CD4-positive, alpha-beta T cell treated with Interleukin-15 for 4 hours (primary cell): ENCODE measurements at places on chromosomes 12 and 14.

DNA sequence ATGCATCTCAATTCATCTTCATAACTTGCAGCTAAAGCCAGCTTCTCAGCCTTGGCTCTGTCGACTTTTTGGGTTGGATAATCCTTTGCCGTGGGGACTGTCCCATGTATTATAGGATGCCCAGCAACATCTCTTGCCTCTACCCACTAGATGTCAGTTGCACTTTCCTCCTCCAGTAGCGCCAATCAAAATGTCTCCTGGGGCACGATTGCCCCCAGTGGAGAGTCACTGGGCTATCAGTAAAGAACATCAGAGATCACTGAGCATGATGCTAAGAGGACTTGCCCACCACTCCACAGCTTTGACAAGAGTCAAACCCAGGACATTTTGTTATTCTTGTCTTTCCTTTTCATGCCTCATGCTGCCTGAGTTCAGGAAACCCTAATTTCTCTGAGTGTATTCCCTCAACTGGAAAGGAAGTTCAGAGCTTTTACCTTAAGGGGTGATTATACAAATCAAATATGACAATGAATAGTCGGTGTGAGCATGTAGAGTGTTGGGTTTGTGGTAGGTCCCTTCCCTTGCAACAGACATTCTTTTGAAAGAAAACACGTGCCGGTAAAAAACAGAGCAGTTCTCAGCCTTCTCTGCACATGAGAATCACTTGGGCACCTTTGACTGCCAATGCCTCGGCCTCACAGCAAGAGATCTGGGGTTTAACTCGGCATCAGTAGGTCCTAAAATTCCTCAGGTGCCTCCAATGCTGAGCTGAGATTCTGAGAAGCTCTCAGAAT lies 980.6 kb downstream of the VRK1 start:
- no peak for DNase-seq

DNA sequence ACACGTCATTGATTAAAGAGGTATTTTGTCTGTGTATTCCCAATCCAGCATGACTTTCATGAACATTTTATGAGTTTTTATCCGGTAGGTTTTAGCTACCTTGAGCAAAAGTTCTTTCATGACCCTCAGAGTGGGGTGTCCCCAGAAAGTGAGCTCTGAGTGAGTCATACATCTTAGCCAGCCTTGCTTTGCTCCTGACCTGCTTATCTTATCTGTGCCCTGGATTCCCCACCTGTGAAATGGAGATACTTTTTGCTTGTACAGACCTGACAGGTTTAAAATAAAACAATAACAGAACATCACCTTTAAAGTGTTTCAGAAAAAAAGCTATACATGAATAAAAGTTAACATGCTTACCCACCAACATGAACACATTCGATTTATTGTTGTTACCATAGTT lies 202.8 kb upstream of the SOX5 start:
- DNase-seq, result no peak

- no peak for DNase-seq
Observed at GRCh38 chr12:97397008-97397407, 65.6 kb upstream of the RMST start.

DNA sequence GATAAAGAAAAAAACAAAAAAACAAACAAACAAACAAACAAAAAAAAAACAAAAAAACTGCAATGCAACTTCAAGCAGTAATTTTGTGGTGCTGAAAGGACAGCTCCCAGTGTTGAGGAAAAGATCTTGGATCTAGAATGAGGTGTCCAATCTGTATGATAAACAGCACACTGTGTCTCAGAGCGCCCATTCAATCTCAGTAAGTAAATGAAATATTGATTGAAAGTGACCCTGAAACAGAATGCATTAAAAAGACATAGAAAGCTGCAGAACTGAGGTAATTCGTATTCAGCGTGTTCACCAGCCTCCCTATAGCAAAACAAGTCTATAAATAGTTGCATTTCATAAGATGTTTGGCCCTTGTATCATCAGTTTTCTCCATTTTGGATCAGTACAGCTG lies 153.0 kb downstream of the NOVA1 start:
- DNase-seq, result no peak

GRCh38 chr12:20704860-20705259 lies 9.7 kb downstream of the SLCO1C1 start:
- DNase-seq, result no peak

DNA sequence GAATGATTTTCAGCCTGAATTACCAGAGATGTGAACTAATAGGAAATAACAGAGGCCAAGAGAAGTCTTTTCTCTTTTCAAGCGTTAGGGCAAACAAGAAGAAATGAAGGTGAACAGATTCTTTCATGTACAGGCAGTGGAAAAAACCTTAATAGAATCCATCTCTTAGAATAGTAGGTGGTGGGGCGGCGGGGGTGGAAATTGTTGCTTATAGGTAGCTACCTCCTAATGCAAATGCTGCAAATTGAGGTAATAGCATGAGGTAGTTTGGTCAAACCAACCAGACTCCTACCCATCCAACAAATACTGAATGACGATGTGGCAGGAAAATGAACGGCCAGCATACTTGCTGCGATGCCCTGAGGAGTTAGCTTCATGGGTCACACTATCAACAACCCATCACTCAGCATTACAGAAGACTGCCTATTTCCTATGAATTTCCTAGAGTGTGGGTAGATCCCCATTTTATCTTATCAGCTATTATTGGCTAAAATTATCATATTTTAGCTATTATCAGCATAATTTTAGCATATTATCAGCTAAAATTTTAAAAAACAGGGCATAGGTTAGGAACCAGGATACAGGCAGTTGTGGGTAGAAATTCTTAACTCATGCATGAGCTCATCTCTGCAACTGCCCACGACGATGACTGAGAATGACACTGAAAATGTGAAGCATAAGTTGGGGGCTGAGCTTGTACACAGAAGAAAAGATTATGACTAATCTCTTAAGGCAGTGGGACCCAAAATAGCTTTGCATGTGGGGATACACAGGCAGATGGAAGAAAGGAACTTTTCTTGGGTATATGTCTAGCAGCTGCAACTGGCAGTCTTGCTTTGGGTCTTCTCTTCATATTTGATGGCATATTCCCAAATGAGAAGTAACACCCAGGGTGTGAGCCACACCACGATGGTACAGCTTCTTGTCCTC lies 68.7 kb downstream of the NIN start:
- no peak for DNase-seq

- DNase-seq, result no peak
Observed at GRCh38 chr12:176321-177181, 37.4 kb downstream of the SLC6A12 start.

DNA sequence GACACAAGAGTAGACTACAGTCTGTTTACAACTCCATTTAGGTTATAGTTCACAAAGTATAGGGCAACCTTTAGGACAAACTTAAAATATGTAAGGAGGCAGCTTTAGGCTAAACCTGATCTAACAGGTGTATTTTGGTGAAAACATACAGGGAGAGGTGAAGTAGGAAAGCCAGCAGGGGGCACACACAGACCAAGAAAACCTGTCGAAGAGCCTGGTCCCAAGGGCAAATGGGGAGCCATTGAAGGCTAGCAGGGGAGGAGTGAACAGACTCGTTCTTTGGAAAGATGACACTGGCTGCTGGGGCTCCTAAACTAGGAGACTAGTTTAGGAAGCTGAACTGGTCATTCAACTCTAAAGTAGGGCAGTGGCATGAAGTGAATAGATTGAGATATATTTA lies 138.8 kb upstream of the WSCD2 start:
- peak; percentile 31 for DNase-seq

- DNase-seq, result peak; percentile 56
Observed at GRCh38 chr12:7806863-7807487, 17.8 kb downstream of the NANOG start.

- no peak for DNase-seq
Observed at GRCh38 chr14:48373981-48374380, 698.6 kb upstream of the MDGA2 start.

DNA sequence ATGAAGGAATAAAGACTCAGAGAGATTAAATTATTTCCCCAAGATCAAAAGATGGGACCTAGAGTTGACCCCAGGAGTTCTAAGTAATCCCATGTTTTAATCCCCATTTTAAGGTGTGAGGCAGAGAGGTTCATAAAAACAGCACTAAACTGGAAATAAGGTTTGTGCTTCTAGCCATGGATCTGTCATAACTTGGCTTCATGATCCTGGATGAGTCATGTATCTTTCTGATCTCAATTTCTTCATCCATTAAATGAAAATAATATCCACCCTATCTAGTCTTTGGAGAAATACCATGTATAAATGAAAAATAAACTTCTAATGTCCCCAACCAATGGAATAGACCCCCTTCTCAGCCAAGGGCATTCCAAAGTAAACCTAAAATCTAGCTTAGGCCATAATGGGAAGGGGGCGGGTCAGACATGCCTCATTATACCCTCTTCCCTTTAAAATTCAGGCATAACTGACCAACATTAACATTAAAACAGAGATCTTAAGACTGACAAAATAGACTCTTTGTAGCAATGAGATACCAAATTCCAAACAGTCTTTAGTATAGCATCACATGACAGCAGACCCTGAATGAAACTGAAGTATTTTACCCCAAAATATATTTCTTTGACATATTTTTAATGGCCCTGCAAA lies 47.8 kb downstream of the SLC41A2 start:
- DNase-seq, result no peak

- no peak for DNase-seq
Observed at GRCh38 chr14:40312296-40312695, 880.1 kb upstream of the FBXO33 start.

- no peak for DNase-seq
Observed at GRCh38 chr14:64778104-64778754, 74.0 kb downstream of the PLEKHG3 start.

DNA sequence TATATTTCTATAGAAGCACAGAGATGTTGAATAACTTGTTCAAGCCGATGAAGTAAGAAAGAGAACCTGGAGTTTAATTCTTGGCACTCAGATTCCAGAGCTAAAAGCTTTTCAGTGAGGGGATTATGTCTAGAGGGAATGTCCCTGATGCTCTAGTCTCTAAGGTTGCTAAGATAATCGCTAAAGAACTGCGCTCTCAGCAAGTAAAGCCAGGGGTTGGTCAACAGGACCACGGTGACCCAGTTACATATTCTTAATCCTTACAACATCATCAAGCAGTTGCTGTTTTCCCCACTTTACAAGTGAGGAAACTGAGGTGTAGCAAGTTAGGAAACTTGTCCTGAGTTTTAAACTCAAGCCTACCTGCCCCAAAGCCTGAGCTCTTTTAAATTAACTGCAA lies 110.8 kb downstream of the DAD1 start:
- no peak for DNase-seq

- DNase-seq, result no peak
Observed at GRCh38 chr12:49527361-49528130, 11.3 kb upstream of the KCNH3 start.

DNA sequence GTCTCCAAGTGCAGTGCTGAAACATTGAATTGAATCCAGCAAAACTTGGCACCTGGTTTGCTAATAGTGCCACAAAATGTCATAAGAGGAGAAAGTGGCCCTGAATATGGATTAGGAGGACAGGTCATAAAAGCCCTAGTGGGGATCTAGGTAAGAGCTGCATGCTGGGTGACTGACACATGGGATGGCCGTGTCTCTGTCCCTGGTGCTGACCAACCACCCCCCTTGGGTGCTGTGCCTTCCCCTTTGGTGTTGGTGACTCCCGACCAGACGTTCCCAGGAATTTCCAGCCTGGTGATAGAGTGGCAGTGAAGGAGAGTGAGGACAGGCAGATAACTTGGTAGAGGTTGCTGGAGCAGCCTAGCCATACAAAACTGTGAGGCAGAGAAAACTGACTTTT lies 142.8 kb downstream of the VRK1 start:
- DNase-seq, result no peak

DNA sequence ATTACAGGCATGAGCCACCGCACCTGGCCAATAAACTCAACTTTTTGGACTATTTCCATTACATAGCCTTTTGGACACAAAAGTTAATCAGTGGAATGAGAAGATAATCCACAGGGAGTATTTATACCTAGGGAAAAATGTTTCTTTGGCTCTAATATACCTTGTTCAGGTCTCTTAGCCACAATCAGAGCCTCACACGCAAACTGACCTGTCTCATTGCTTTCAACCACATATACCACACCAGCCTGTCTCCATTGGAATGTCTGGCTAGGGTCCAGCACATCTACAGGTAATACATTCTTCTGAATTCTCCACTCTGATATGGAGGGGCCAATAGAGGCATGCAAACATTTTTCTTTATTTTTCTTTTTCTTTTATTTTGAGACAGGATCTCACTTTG lies 3.8 kb upstream of the RBMS2 start:
- DNase-seq, result no peak

DNA sequence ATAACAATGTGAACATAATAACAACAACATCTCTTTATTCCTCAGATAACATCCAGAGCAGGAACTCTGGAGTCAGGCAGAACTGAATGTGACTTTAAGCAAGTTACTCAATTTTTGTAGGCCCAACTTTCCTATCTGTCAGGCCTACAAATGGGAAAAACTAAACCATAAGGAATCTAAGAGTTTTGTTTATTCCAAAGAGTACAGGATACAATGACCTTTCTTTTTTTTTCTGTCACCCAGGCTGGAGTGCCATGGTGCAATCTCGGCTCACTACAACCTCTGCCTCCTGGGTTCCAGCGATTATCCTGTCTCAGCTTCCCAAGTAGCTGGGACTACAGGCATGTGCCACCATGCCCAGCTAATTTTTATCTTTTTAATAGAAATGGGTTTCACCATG lies 9.4 kb downstream of the LPCAT3 start:
- no peak for DNase-seq

- peak; percentile 48 for DNase-seq
Observed at GRCh38 chr12:106760184-106760531, 14.3 kb upstream of the RIC8B start.

DNA sequence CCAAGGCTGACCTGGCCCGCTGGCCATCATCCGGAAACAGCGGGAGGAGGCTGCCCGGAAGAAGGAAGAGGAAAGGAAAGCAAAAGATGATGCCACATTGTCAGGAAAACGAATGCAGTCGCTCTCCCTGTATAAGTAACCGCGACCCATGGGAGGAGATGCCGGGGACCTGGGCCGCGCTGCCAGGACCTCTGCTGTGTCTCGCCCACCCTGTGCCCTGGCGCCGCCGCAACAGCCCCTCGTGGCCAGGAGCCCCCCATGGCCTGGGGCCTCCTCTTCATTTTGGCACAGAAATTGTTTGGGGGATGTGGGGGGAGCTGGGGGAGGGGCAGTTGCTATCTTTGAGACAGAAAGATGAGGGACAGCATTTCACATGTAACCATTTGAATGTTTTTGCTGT lies 16.5 kb downstream of the HSPB8 start:
- DNase-seq, result no peak

- no peak for DNase-seq
Observed at GRCh38 chr12:88644946-88645702, 64.9 kb upstream of the KITLG start.

- DNase-seq, result no peak
Observed at GRCh38 chr12:119117936-119118335, 60.8 kb upstream of the HSPB8 start.

GRCh38 chr14:47154276-47154797 lies 502.8 kb upstream of the RPL10L start:
- no peak for DNase-seq
